ENCODE measurements at places on chromosomes 3 and 15.

DNA sequence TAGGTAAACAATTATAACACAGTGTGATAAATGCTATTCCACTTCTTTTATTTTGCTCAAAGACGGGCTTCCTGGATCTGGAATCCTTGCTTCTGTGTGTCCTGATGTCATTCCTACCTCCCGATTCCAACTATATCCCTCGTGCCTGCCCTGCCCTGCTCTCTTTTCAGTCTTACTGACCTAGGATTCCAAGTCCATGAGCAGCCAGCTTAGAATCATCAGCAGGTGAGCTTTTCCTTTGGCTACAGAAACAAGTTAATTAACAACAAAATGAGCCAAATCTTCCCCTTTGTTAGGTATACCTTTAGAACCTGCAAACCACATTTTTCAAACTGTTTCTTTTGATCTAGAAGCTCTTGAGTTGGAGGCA lies 21.9 kb upstream of the KPNA1 start:
- DNase-seq, result no peak

GRCh38 chr15:66611257-66612053 lies 45.7 kb upstream of the LCTL start:
- no peak for DNase-seq

- no peak for DNase-seq
Measured at GRCh38 chr3:37730383-37730782, 131.3 kb upstream of the CTDSPL start.

DNA sequence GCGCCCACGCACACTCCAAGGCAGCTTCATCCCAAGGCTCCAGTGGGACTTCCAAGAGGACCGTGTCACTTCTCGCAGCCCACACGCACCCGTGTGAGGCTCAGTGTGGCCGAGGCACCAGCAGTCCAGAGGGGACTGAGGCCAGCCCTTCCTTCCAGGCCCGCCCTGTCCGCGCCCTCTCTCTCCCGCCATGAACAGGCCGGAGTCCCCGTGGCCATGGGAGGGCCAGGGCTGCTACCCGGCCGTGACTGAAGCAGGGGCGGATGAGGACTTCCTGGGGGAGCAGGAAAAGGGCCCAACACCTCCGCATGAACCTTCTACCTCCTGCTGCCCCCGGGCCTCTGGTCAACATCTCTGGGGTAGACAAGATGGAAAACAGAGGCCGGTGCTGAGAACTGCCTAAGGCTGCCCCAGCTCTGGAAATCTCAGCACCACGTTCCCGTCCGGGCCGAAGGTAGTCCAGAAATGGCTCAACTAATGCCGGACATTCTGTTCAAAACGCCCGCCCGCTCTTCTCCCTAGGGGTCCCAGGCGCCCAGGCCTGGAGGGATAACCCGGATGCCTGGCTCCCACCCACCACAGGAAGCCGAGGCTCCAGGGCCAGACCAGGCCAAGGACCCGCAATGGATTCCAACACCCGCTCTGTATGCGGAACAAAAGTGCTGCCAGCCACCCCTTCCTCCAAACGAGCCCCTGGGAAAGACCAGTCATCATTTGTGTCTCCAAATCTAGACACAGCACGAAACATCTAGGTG lies 32.7 kb downstream of the TNK2 start:
- no peak for DNase-seq

- no peak for DNase-seq
Measured at GRCh38 chr3:134934933-134935332, 139.9 kb downstream of the EPHB1 start.

DNA sequence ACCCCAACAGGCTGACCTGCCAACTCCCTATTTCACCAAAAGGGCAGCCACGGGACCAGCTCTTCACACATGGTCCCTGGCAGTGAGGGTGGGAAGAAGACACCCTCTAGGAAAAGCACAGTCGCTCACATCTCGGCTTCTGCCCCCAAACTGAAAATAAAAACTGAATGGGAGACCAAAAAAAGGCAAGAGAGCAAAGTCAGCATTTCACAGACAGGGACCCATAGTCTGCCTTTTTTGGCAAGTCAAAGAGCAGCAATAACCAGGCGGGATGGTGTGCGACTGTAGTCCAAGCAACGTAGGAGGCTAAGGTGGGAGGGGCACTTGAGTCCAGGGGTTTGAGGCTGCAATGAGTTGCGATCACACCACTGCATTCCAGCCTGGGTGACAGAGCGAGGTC lies 154.1 kb downstream of the ADAMTS17 start:
- DNase-seq, result no peak

DNA sequence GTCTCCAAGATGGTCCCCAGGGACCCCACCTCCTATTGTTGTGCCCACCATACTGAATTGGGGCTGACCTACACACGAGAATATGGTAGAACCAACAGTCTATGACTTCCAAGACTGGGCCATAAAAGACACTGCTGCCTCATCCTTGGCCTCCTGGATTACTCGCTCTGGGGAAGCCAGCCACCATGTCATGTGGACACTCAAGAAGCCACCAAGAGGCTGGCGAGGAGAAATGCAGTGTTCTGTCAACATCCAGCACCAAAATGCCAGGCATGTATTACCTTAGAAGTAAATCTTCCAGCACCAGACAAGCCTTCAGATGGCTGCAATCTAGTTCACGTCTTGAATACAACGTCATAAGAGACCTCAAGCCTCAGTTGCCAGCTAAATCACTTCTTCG lies 17.1 kb upstream of the TPM1 start:
- no peak for DNase-seq

- no peak for DNase-seq
Measured at GRCh38 chr3:177385831-177386301, 188.6 kb upstream of the TBL1XR1 start.

DNA sequence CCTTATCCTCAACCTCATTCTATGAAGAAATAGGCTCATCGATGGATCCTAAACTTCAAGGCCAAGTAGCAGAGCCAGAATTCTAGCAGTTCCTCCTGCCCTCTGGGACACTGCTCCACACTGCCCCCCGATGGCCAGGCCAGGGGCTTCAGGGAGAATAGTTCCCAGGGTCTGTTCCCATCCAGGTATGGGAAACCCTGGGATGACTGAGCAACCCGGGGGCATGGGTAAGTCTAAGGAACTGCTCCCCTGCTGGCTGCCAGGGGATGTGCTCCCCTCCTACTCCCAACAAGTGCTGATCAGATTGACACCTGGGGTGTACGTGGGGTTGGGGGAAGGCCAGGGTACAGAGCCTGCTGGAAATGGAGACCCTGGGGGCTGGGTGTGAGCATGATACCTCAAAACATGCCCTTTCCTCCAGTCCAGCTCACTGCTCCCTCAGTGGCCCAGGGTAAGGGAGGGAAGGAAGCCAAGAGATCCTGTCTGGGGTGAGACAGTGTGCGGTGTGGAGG lies 7.6 kb downstream of the ULK3 start:
- DNase-seq, result peak; percentile 40

DNA sequence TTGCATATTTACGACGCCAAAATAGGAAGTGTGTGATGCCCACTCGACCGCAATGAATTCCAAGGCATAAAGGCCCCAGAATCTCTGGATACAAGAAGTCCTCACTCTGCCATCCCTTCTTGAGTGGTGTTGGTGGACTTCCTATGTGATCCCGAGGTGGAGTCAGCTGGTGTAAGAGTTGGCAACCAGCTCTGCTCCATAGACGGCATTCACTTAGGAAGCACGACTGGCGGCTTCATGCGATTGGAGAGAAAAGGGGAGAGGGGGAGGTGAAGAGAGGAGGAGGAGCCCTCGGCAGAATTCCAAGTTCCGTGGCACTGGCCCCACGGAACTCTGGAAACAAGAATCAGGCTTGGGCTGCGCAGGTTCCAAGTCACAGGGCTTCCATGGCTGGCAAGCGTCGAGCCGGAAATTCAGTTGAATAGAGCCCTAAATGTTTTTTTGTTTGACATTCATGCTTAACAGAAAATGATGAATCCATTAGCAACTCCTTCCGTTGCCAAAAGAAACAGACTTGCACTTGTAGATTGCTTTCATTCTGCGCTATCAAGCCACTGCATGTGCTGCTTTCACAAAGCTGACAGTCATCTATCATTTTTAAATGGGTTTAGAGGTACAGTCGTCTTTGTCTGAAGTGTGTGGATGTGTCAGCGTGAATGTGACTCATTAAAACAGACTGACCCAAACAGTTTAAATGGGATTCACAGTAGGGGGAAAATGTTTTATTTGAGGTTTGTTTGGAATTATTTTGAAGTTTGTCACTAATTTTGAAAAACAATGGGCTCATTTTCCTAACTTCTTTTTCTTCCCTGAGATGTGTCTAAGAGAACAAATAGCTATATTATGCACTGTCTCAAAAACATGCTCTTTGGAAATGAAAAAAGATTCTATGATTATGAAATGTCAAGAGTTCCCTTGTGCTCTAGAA lies 428.3 kb upstream of the ATP11B start:
- no peak for DNase-seq

DNA sequence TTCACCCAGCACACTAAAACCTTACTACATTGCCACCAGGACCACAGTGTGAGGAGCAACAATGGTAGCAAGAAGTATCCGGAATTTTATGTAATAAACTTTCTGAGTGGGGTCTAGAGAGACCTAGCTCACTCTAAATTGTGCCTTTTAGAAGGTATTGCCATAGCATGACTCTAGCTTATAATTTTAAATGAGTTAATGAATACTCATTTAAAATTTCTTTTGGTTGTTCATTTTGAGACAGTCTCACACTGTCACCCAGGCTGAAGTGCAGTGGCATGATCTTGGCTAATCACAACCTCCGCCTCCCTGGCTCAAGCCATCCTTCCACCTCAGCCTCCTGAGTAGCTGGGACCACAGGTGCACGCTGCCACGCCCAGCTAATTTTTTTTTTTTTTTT lies 26.2 kb downstream of the EDC3 start:
- no peak for DNase-seq

- DNase-seq, result no peak
Measured at GRCh38 chr15:32668942-32669341, 27.4 kb downstream of the SCG5 start.

DNA sequence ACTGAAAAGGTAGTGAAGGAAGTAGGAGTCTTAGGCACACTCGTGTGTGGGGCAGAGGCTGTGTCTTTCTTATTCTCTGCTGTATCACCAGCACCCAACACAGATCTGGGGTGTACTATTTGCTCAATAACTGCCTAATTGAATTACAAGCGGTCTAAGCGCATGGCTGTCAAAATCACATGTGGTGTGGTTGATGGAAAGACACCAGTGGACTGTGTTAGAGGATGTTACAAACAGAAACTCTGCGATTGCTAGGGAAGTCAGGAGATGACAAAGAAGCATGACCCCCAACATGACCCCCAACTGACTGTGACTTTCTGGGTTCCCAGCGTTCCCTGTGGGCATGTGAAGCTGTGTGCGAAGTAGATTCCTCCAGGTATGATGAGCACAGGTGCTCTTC lies 32.0 kb downstream of the ATG7 start:
- DNase-seq, result no peak

- no peak for DNase-seq
Measured at GRCh38 chr3:96619475-96619874, 194.9 kb upstream of the EPHA6 start.

- DNase-seq, result no peak
Measured at GRCh38 chr3:180612364-180612763, 10.4 kb downstream of the TTC14 start.

- DNase-seq, result no peak
Measured at GRCh38 chr3:4711680-4711992, 218.5 kb downstream of the ITPR1 start.
